Suppressor macrophage (primary cell): ENCODE measurements at places on chromosomes 13 and 19.

DNA sequence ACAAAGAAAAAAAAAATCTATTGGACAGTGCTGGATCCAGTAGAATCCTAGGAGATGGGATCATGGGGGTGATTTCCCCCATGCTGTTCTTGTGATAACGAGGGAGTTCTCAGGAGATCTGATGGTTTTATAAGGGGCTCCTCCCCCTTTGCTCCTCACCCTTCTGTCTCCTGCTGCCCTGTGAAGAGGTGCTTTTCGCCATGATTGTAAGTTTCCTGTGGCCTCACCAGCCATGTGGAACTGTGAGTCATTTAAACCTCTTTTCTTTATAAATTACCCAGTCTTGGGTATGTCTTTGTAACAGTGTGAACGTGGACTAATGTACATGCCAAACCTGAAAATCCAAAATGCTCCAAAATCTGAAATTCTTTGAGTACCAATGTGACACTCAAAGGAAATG lies 45.5 kb downstream of the ARHGEF7 start:
- no peak for DNase-seq

- no peak for DNase-seq
These were observed 40.1 kb downstream of the LTBP4 start for GRCh38 chr19:40641281-40641680.

DNA sequence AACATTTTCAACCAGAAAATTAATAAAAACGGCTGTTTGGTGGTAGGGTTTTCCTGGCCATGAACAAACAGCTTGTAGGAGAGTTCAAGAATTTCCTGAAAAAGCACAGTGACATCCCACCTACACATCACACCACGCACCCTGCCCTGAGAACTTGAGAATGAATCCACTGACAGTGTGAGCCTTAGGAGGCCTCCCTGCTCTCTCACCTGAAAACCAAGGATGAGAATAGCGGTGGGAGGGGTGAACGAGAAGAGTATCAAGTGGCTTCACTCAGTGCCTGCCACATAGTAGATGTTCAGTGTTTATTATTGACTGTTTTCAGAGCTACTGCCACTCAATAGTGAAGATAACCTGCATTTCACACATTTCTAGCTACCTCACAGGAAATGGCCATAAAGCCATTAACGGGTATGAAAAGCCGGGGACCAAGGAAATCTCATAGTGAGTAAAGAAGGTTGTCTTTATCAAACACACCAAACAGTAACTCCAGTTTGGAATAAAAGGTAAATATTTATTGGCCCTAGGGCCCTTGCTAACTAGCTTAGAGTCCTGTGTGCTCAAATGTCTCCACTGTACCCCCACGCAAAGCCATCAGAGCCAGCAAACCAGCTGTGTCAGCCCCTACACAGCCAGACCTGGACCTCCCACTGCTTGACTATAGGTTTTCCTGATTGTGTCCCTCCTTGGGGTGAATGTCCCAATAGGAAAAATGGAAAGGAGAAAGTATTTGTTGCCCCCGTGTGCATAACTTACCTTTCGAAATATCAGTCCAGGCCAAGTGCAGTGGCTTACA lies 40.6 kb downstream of the TPT1 start:
- DNase-seq, result no peak

DNA sequence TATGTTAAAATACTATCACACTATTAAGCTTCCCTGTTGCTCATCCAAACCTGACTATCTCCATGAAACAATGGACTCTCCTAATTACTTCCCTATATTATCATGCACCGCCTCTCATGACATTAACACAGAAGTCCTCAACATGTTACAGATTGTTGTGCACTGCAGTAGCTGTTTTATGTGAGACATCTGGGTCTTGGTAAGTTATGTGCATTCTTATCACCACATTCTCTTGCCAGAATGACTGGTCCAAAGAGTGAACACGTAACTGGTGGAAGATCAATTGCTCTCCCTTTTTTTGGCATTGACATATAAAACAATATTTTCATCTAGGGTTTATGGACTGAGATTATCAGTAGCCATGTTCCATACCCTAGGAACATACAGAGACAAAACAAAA lies 59.4 kb downstream of the POSTN start:
- no peak for DNase-seq

- DNase-seq, result no peak
These were observed 64.2 kb downstream of the CRYL1 start for GRCh38 chr13:20461481-20461859.
